ENCODE measurements at places on chromosomes 12 and 14.

DNA sequence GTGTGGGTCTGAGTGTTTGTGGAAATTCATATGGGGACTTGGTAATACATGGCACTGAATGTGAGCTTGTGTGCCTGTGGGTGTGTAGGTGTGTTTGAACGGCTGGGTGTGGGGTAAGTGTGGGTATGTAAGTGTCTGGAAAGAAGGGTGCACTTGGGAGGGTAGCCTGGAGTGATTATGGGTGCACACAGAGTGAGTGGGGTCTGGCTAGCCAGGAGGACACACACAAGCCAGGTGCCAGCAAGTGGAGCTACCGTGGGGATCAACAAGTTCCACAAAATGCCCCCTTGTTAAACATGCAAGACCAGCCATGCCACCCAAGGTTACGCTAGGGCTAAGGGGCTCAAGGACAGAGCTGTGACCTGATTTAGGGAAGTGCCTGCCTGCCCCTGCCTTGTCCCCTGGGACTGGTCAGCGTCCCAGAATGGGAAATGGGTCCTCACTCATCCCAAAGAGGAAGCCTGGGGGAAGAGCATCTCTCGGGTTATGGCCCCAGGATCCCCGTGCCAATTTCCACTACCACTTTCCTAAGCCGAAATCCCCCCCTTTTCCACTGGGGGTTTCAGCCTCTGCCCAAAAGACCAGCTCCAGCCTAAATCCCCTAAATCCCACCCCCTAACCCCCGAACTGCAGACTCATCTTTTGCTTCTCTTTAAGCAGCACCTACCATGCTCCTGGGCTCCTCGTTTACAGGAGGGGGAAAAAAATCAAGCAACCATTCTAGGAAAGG is 118.6 kb downstream of the DICER1 start:
- no peak for DNase-seq

DNA sequence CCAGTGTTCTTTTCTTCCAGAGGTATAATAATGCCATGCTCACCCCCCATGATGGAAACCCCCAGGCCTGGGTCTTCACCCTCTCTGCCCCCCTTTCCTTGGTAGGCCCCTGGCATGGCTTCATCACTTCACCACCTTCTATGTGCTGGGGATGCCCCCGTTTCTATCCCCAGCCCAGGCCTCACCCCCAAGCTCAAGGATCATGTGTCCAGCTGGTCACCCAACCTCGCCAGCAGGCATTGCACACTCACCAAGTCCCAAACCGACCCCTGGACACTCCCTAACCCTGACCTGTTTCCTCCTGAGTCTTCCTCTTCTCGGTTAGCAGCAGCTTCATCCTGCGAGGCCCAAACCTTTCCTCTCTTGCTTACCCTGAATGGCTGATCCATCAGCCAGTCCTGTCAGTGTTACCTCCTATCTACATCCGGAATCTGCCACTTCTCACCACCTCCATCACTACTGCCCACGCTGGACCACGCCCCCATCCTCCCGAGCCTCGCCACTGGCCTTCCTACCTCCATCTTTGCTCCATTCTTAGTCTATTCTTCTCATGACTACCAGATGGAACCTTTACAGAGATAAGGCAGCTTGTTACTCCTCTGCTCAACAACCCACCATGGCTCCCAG is 69.0 kb downstream of the MVK start:
- DNase-seq, result no peak

- no peak for DNase-seq
Observed at GRCh38 chr12:106417926-106418910, 60.7 kb downstream of the POLR3B start.

DNA sequence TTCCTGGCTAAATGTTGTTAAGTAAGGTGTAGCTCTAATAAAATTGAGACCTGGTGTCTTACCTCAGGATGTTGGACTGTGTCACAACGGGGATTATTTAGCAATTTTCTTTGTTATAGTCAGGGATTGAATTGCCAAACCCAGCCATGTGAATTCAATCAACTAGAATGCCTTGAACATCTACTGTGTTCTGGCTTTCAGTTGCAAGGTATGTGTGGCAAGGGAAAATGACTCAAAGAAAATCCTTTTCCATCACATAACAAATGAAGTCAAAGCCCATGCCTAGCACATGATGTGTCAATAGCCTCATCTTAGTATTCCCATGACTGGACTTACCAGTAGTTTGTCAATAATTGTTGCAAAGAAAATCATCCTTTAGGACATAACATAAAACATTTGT is 519.8 kb upstream of the FLRT2 start:
- no peak for DNase-seq

- DNase-seq, result no peak
Observed at GRCh38 chr14:71204231-71204630, 297.0 kb downstream of the PCNX1 start.

DNA sequence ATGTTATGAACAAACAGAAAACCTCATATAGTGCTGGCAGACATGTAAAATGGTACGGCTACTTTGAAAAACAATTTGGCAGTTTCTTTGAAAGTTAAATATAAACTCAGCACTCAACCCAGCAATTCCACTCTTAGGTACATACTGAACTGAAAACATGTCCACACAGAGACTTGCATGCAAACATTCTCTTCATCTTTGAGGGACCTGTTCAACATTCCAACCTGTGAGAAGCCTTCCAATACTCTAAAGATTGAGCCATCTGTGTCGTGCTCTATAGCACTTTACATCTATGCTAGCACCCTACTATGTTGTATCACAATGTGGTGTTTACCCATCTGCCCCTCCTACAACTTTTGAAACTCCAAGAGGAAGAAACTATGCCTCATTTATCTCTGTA is 79.3 kb downstream of the DNAI7 start:
- no peak for DNase-seq

- peak; percentile 73 for DNase-seq
Observed at GRCh38 chr14:23478109-23478759, 8.7 kb downstream of the NGDN start.

- DNase-seq, result no peak
Observed at GRCh38 chr12:105841840-105842239, 296.9 kb downstream of the NUAK1 start.

- DNase-seq, result no peak
Observed at GRCh38 chr12:111645433-111645832, 40.3 kb downstream of the BRAP start.

- DNase-seq, result no peak
Observed at GRCh38 chr12:80937391-80938238, at the start of gene LIN7A. TSS of gene LIN7A (minus strand) at chr12:80937934. CDS start at chr12:80937722, 212 bp downstream.

DNA sequence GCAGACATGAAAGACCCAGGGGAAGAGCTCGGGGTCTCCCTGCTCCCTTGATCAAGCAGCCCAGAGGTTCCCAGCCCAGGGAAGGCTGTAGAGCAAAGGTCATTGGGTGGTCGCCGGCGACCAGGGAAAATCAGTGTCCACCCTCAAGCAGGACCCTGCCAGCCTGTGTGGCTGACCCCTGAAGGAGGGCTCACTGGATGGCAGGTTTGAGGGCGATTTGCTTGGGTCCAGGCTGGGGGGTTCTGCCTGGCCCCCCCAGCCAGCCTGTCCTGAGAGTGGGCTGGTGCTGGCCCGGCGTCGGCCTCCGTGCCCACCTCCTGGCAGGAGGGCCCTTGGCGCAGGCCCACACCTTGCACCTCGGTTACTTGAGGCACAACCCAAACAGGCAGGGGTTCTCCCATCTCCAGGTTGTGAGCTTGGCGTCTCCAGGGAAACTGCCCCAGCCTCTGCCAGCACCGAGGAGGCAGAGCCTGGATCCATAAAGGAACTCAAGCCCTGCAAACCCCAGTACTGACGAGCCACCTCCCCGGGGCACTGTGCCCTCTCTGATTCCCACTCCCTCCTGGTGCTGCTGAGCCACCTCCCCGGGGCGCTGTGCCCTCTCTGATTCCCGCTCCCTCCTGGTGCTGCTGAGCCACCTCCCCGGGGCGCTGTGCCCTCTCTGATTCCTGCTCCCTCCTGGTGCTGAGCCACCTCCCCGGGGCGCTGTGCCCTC is 329.0 kb upstream of the SFSWAP start:
- no peak for DNase-seq

DNA sequence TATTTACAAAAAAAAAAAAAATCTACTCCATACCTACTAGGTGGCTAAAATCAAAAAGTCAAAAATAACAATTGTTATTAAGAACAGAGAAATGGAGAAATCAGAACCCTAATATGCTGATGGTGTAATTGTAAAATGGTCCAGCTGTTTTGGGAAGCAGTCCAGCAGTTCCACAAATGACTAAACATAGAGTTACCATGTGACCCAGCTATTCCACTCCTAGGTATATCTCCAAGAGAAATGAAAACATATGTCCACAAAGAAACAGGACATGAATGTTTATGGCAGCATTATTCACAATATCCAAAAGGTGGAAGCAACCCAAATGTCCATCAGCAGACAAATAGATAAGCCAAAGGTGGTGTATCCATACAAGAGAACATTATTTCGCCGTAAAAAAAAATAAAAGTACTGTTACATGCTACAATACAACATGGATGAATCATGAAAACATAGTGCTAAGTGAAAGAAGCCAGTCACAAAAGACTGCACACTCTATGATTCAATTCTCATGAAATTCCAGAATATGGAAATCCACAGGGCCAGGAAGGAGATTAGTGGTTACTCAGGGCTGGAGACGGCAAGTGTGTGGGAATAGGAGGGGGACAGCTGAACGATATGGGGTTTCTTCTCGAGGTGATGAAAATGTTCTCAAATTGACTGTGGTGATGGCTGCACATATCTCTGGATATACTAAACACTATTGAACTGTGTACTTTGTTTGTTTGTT is 9.1 kb upstream of the DPF3 start:
- DNase-seq, result no peak

DNA sequence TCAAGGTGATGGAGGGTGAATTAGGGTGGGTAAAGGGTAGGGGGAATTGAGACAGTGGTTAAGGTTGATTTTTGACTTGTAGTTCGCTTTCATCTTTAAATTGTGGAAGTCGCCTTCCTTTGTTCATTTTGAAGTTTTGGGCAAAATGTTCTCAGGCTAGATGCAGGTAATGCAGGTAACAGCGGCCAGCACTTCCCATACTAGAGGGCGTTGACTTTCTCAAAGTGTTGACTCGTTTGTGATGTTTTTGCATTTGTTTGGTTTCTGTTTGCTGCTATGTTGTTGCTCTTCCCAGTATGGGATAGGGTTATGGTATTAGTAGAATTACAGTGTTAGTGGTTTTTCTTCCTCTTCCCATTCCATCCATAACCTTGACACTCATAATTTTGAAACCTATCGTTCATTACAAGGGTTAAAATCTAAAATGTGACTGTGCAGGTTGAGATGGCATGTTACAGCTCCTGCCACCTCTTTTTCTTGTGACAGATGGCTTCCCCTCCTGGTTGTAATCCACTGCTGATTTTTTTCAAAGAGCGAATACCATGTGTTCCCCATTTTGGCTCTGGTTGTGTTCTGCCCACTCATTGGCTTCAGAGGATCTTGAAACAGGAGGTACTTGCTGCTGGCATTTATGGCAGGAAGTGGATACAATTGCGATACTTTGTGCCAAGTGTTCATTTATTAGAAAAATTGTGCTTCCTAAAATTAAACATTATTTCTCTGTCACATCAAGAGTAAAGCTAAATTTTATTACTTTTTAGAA is 57.1 kb downstream of the ERC1 start:
- DNase-seq, result no peak

GRCh38 chr12:65997056-65997455 is 133.5 kb downstream of the LLPH start:
- DNase-seq, result no peak

DNA sequence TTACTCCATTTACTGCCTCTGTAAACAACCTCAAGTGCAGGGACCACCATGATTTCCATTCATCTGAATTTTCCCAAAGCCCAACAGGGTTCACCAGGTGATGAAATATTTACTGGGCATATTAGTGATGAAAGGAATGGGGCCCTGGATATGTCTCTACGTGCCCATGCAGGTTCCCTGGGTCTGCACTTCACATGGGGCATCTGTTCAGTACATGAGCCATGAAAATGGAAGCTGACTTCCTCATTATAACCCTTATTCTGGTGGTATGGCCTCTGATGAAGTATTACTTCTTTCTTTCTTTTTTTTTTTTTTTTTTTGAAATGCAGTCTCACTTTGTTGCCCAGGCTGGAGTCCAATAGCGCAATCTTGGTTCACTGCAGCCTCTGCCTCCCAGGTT is 26.5 kb upstream of the CORO1C start:
- DNase-seq, result no peak

DNA sequence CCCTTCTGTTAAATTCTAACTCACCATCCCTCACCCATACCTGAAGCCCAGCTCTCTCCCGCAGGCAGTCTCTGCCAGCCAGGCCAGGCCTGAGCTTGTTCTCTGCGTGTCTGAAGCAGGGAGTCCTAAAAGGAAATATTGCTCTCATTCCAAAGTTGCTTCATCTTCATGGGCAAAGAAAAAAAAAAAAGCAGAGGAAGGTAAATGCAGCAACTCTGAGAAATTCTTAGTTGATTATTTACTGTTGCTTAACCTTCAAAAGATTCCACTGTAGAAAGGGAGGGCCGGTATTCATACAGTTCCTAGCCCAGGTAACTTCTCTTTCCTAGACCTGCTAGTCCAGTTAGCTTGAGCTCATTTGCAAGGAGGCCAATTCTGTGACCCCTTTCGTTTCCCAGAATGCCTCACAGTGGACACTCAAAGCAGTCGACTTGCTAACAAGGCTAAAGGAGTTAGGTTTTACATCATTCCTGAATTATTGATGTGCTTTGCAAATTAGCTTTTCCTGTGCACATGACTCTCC is 193.5 kb upstream of the EEA1 start:
- DNase-seq, result no peak

- DNase-seq, result no peak
Observed at GRCh38 chr14:78863143-78863542, 693.0 kb downstream of the NRXN3 start.

GRCh38 chr14:65423982-65424381 is 11.5 kb downstream of the FUT8 start:
- no peak for DNase-seq

GRCh38 chr12:132708150-132708549 is 2.5 kb upstream of the PGAM5 start:
- no peak for DNase-seq

GRCh38 chr12:25940886-25941285 is 17.6 kb upstream of the RASSF8 start:
- DNase-seq, result no peak

- no peak for DNase-seq
Observed at GRCh38 chr12:95582230-95583058, 31.2 kb upstream of the USP44 start.

DNA sequence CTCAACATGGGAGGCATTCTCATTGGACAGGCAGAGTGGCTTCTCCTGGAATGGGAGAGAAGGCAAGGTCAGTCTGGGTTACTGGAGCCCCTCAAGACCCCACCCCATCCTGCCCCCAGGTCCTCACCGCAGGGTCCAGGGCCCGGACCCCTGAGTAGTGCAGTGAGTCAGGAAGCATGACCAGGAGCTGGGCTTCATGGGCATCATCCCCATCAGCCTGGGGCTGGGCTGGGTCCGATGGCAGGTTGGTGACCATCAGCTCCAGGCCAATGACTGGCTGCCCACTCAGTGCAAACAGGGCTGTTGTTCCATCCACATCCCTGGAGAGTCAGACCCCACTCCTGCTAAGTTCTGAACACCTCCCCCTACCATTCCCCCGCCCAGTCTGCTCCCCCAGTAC is 13.1 kb downstream of the ITGA7 start:
- DNase-seq, result no peak

- no peak for DNase-seq
Observed at GRCh38 chr12:94109160-94109559, 39.2 kb upstream of the PLXNC1 start.

GRCh38 chr12:68962877-68963855 is 30.2 kb upstream of the CPM start:
- no peak for DNase-seq

GRCh38 chr14:74258764-74259035 is 19.5 kb downstream of the VSX2 start:
- no peak for DNase-seq

GRCh38 chr14:100422556-100423316 is 99.6 kb downstream of the SLC25A47 start:
- no peak for DNase-seq
